CD4-positive, alpha-beta T cell treated with Interleukin-1 beta for 1 hour (primary cell): ENCODE measurements at places on chromosomes 6 and 20.

- DNase-seq: no peak
Observed at GRCh38 chr6:3913958-3914337, 64.8 kb downstream of the FAM50B start.

DNA sequence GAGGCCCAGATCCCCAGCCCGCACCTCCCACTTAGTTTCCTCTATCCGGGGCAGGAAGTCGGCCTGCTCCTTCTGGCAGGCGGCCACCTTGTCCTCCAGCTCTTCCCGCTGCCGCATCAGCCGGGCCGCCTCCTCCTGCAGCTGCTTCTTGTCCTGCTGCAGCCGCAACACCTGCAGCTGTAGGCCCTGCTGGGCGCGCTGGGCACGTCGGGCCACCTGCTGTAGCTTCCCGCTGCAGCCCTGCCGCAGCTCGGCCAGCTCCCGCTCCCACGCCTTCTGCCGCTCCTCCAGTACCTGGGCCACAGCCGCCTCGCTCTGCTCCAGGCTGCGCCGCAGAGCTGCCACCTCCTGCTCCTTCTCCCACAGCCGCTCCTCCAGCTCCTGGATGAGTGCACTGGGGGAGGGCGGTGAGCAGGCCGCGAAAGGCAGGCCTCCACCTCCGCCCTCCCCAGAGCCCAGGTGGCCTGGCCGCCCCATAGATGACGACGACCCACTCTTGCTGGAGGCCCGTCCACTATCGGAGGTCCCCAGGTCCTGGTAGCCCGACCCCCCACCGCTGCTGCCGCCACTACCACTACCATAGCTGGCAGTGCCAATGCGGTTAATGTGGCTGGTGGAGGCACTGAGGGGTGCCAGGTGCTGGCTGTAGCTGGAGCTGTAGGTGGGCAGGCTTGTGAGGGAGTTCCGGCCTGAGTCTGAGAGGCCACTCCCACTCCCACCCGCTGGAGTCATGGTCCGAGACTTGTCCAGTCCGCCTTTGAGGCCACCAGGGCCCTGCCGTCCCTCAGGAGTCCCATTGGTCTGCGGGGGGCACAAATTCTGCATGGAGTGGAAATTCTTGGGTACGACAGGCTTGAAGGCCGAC, 6.0 kb upstream of the FASTKD5 start:
- DNase-seq: no peak

GRCh38 chr6:134714679-134715078, 235.2 kb downstream of the ALDH8A1 start:
- DNase-seq: no peak

DNA sequence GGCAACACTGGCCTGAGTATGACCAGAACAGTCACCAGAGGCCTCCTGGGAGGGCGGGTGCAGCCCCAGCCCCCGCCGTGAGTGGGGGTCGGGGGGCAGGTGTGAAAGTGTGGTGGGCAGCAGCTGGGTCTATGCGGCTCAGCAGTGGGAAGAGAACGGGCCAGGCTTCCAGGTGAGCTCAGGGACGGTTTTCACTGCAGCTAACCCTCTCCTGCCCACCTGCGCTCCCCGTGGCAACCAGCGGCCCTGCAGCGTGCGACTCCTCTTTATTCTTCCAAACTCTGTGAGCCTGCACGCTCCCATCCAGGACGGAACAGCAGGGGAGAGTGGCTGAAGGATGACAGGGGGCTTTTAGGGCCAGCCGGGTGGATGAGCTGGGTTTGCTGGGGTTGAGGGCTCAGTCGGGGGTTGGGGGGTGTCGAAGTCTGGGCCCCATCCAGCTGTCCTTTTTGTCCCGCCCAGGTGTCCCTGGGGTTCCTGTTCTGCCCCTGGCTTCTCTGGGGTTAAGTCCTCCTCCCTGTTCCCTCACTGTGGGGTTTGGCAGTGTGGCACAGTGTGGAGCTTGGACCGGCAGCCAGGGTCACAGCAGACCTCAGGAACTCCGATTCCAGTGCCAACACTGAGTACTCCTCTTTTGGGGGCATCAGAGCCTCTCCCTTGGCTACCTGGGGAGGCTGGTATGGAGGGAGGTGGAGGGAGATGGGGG, 859 bp upstream of the BIRC7 start:
- DNase-seq: no peak

DNA sequence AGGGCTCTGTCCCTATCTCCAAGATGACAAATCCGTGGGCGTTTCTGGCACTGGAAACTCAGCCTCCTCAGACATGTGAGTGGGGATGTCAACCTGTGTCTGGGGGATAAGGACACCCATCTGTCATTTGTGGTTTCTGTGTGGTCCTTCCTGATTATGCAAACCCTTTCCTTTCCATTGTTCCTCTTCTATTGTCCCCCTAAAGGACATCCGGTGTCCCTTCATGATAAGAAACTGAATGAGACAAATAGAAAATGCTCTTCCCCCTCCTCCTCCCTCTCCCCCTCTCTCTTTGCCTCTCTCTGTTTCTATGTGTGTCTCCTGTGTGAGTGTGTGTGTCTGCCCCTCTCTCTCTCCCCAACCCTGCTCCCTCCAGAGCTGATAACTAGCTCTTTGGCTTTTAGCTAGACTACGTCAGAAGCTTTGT, 11.5 kb upstream of the GLP1R start:
- no peak for DNase-seq

DNA sequence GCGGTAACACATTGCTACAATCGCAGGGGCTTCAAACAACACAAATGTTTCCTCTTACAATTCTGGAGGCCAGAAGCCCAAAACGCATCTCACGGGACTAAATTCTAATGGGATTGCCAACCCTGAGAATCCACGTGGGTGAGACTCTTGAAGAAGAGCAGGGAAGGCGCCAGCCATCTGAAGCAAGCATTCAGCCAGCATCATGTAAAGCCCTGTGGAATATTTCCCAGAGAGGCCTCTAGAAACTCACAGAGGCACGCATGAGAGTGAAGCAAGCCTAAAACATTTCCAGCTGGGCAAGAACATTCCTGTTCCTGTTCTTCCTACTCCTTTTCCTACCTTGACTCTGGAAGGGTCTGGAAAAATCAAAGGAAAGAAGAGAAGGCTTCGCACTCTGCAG, 19.6 kb upstream of the FNDC1 start:
- DNase-seq: no peak

DNA sequence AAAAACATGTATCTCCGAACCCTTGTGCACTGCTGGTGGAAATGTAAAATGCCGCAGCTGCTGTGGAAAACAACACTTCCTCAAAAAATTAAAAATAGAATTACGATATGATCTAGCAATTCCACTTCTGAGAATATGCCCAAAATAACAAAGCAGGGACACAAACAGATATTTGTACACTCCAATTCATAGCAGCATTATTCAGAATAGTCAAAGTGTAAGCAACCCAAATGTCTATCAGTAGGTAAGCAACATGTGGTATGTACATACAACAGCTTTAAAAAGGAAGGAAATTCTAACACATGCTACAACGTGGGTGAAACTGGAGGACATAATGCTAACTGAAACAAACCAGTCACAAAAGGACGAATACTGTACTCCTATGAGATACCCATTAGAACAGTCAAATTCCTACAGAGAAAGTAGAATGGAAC, 5.7 kb upstream of the RAB5IF start:
- DNase-seq: no peak

GRCh38 chr6:154572556-154572955, 62.1 kb upstream of the CNKSR3 start:
- DNase-seq: no peak
